Spleen (tissue), 13 donors: ENCODE measurements at places on chromosomes 5 and 9. TPM values are rescaled to one million over a fixed set of nuclear protein-coding genes. Genes with fewer than 3 reads are reported as not detected.

- H3K27ac ChIP-seq = no peak overlapping the region
- no peaks in the 10 kb centered on the region for H3K27me3 ChIP-seq
- H3K36me3 ChIP-seq = peaks cover 55% of the 10 kb centered on the region
- no peak overlapping the region for H3K4me3 ChIP-seq
Observed at GRCh38 chr5:150079909-150080461, 6.4 kb downstream of the CSF1R start.

- H3K4me3 ChIP-seq = no peak overlapping the region
- no peaks in the 10 kb centered on the region for H3K4me1 ChIP-seq
- DNase-seq = no peak
Observed at GRCh38 chr5:152364172-152364571, 40.9 kb downstream of the NMUR2 start.

- H3K27ac ChIP-seq = no peak overlapping the region
- H3K4me3 ChIP-seq = no peak overlapping the region
- no peaks in the 10 kb centered on the region for H3K36me3 ChIP-seq
- H3K4me1 ChIP-seq = no peaks in the 10 kb centered on the region
- DNase-seq = no peak
Observed at GRCh38 chr5:55800924-55801323, 50.2 kb upstream of the IL31RA start.

DNA sequence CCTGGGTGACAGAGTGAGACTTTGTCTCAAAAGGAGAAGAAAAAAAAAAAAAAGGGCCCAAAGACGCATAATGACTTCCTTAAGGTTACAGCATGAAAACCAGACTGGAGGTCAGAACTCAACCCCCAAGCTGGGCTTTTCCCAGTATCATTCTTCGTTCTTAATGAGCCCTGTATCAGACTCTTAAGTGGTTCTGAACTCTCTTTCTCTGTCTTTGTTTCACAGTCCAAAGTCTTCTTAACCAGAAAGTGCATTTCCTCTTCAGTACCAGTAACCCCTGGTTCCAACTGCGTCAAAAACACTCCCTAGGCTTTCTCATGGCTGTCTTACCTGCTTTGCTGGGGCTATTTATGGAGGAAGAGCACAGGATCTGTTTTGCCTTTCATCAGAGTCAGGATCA, 38.4 kb upstream of the SHB start:
- no peaks in the 10 kb centered on the region for H3K4me1 ChIP-seq
- H3K36me3 ChIP-seq = no peaks in the 10 kb centered on the region
- DNase-seq = no peak
- no peak overlapping the region for H3K27ac ChIP-seq
- H3K4me3 ChIP-seq = no peak overlapping the region
- no peaks in the 10 kb centered on the region for H3K27me3 ChIP-seq

DNA sequence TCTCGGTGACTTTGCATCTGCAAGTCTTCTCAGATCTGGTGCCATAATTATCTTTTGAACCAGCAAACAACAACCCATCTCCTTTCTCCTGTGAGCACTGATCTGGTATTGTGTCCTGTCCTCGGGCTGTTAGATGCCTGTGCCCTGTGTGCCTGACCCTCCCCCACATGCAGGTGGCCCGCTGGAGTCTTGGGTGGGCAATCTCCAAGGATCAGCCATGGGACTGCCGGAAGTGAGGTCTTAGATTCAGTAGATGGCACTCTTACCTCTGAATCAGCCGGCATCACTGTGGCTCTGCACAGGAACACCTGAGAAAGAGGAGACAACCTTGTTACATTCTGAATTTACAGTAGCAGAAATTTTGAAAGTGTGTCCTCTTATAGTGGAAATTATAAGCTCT, 172.4 kb downstream of the IRX2 start:
- H3K27me3 ChIP-seq = no peaks in the 10 kb centered on the region
- no peaks in the 10 kb centered on the region for H3K36me3 ChIP-seq
- DNase-seq = no peak
- no peaks in the 10 kb centered on the region for H3K4me1 ChIP-seq

DNA sequence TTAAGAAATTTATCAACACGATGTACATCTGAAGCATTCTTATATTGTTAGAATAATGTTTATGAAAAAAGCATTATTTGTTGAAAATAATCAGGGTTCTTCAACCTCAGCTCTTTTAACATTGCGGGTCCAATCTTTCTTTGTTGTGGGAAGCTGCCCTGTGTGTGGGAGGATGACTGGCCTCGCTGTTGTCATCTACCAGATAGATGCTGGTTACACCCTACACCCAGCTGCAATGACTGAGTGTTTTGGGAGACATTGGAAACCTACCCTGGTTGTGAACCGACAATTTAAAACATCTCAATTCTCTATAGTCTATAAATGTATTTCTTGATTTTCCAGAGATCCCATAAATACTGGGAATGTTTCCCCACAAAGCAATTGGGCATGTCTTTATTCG, 794.2 kb upstream of the CDH10 start:
- H3K36me3 ChIP-seq = no peaks in the 10 kb centered on the region
- DNase-seq = no peak
- H3K27ac ChIP-seq = no peak overlapping the region

DNA sequence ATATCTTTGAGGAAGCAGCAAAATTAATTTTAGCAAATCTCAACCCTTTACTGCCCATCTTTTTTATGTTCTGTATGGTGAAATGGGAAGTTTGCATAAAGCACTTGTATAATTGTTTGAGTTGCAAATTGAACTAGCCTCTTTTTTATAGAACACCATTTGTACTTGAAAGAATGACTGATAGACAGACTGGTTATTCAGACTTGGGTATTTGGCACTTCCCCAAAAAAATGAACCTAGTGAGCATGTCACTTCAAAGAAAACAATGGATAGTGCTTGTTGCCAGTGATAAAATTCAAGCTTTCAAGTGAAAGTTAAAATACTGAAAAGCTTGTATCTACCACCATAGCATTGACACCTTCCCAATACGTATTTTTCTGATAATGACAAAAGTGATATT, 115.8 kb downstream of the ERCC6L2 start:
- DNase-seq = no peak
- H3K4me1 ChIP-seq = no peaks in the 10 kb centered on the region
- peaks cover 3% of the 10 kb centered on the region for H3K36me3 ChIP-seq
- H3K27me3 ChIP-seq = no peaks in the 10 kb centered on the region
- H3K27ac ChIP-seq = no peak overlapping the region
- no peak overlapping the region for H3K4me3 ChIP-seq

DNA sequence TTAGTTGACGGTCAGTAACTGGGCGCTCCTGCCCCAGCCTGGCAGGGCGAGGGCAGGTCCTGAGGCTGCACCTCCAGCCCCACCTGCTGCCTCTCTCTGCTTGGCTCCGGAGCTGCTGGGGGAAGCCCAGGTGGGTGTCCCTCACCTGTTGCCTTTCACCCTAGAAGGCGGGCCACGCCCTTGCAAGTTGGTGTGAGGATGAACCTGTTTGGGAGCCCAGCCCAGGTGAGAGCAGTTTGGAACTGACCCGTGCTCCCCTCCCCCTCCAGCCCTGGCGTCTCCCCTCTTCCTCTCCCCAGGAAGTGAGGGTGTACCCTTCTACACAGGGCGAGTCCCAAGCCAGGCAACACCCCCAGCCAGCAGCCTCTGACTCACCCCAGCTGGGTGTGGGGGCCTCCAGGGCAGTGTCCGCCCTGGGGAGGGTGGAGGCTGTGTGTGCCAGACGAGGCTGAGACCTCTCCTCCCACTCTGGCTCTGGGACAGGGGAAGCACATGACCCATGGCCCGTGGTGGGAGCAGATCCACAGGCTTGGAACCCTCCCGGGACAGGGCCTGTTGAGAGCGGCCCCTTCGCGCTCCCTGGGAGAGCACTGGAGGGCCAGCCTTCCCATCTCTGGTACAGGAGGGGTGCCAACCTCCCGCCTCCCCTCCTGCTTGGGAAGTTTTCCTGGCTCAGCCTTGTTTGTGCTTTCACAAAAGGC, 10.4 kb downstream of the LRRC8A start:
- peaks cover 32% of the 10 kb centered on the region for H3K4me1 ChIP-seq
- H3K36me3 ChIP-seq = peaks cover 98% of the 10 kb centered on the region
- peak; percentile 84 for DNase-seq
- H3K4me3 ChIP-seq = no peak overlapping the region
- H3K27me3 ChIP-seq = no peaks in the 10 kb centered on the region

The KIF20A gene
- 3.8 TPM for total RNA-seq

The LHX3 gene
- not detected for total RNA-seq

The GLRA1 gene
- not detected for total RNA-seq

The ARHGEF37 gene
- 0.77 TPM for total RNA-seq

The GMCL2 gene
- not detected for total RNA-seq

The BHMT2 gene
- total RNA-seq = not detected
